ENCODE measurements at places on chromosomes 12 and 14. TPM values are rescaled to one million over a fixed set of nuclear protein-coding genes. Genes with fewer than 3 reads are reported as not detected.

DNA sequence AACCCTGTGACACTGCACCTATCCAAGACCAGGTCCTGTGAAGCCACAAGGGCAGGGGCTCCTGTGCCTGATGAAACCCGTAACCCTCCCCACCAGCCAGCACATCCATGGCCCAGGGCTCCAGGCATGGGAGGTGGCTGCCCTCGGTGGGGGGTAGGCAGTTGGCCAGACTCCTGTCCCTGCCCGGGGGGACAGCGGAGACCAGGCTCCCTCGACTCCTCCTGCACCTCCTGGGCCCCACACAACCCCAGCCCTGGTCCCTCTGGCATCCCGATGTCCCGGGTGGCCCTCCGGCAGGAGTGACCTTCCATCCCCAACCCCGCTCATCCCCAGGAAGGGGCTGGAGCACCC, 11.4 kb downstream of the AKT1 start:
- no peak for DNase-seq

GRCh38 chr14:75258079-75258802, 20.4 kb upstream of the FOS start:
- DNase-seq: peak; percentile 96

DNA sequence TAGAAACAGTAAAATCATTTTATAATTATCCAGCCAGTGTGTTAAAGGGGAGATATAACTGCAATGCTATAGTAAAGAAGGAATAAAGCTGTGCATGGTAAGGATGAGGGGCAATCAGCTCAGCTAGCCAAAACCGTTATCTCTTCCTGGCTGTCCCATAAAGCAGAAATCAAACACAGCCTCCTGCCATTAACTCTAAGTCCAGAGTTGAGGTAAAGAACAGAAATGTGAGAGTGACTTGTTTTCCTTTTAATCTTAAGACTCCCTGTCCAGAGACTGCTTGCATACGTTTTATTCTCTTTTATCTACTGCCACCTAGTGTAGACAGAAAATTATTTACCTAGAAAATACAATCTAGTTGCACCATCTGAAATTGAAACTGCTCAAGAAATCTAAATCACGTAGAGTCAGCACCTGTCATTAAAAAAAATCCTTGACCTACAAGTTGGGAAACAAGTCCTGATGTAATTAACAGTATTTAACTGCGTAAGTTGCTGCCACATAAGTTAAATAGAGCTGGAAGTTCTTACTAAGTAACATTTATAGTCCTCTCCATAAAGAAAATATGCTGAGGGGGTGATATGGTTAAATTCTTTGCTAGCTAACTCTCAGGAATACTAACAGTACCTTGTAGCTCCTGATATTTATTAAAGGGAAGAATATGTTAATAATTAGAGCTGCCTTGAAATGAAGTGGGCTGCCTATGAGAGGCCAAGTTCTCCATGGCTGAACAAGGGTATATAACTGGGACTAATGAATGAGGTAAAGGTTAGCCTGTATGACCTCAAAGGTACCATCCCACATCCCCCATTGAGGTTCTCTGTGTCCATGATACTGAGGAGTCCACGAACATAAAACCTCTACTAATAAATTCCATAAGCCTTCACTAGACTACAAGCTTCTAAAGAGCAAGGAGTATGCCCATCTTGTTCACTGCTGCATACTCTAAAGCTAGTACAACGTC, 62.7 kb downstream of the GALNT4 start:
- peak; percentile 88 for DNase-seq

DNA sequence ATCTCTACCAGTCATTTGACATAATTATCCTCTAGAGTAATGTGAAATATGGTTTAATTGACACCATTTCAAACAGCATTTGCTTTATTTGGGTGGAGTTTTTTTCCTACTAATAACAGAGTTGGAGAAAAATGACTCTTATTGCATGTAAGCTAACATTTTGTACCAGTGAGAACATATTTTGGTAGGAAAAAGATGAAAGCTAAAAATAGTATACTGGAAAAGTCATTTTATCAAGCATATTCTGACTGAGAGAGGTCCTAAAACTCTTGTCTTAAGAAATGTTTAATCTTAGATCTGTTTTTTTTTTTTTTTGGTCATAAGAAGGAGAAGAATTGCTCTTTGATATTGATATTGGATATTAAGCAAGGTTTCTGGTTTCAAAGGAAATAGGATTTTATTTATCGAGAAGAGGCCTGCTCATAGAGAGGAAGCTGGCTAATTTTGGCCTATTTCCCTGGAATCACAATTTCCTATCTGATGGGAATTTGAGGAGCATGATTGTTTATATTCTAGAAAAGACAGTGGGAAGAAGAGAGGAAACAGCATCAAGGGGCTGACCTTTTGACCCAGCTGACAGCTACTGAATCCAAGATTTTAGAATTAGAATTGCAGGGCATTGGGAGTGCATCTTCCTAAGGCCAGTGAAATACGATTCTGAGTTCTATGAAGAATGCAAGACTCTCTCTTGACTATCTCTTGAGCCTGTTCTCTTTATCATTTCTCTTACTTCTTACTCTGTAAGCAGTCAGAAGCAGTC, 19.4 kb downstream of the OTOGL start:
- DNase-seq: no peak

FZD10 gene
- not detected for total RNA-seq

GRCh38 chr14:81765651-81766275, 232.1 kb upstream of the SEL1L start:
- no peak for DNase-seq

GRCh38 chr12:108819920-108820706, 37.3 kb downstream of the SSH1 start:
- DNase-seq: no peak

CLEC7A gene
- under 0.01 TPM for total RNA-seq

All from fibroblast of villous mesenchyme (primary cell).